ENCODE measurements at places on chromosomes 7 and 10.

- H3K4me3 ChIP-seq, result no peak overlapping the region
- H3K27me3 ChIP-seq, result no peaks in the 10 kb centered on the region
- H3K27ac ChIP-seq, result no peak overlapping the region
- peaks cover 13% of the 10 kb centered on the region for H3K36me3 ChIP-seq
Measured at GRCh38 chr7:25617214-25617613, 388.9 kb upstream of the NPVF start.

DNA sequence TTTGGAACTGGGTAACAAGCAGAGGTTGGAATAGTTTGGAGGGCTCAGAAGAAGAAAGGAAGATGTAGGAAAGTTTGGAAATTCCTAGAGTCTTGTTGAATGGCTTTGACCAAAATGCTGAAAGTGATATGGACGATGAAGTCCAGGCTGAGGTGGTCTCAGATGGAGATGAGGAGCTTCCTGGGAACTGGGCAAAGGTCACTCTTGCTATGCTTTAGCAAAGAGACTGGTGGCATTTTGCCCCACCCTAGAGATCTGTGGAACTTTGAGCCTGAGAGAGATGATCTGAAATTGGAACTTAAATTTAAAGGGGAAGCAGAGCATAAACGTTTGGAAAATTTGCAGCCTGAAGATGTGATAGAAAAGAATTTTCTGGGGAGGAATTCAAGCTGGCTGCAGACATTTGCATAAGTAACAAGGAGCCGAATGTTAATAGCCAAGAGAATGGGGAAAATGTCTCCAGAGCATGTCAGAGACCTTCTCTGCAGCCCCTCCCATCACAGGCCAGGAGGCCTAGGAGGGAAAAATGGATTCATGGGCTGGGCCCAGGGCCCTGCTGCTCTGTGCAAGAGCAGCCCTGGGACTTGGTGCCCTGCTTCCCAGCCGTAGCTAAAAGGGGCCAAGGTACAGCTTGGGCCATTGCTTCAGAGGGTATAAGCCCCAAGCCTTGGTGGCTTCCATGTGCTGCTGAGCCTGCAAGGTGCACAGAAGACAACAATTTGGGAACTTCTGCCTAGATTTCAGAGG is 3.6 kb downstream of the PDSS1 start:
- peaks cover 27% of the 10 kb centered on the region for H3K4me1 ChIP-seq
- H3K36me3 ChIP-seq, result peaks cover 5% of the 10 kb centered on the region

DNA sequence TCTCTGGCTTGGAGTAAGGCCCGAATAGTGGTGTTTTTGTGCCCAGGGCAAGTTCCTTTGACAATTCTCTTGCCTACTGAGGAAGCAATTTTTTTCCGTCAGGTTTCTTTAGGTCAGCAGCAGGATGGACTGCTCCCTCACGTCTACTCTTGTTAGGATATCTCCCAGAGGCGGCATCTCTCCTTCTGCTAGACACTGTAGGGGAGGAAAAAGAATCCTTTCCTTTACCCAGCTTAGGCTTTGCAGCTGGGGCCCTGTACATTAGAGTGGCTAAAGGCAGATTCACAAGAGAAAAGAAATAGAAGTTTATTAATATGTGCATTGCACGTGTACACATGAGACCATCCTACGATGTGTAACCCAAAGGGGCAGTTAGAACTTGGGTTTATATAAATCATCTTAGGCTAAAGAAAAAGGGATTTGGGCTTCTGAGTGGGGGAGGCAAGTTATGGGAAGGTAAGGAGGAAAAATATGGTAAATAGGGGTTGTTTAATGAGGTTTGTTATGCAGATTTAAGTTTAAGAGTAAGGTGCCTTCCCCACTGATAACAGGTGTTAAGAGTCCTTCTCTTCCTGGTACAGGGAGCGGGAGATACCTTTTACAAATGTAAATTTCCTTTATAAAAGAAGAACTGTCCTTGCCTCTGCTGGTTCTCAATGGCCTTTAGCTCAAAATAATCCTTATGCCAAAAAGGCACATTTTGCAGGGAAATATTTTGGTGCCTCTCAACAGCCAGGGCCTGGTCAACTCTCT is 156.4 kb downstream of the AOAH start:
- H3K4me3 ChIP-seq, result no peak overlapping the region
- H3K27ac ChIP-seq, result no peak overlapping the region
- no peak for DNase-seq
- peaks cover 5% of the 10 kb centered on the region for H3K27me3 ChIP-seq

GRCh38 chr7:134963036-134963435 is 23.3 kb upstream of the AGBL3 start:
- H3K36me3 ChIP-seq, result no peaks in the 10 kb centered on the region
- peaks cover 9% of the 10 kb centered on the region for H3K27me3 ChIP-seq
- no peaks in the 10 kb centered on the region for H3K4me1 ChIP-seq

GRCh38 chr7:714251-714671 is 12.2 kb upstream of the DNAAF5 start:
- peak overlapping the region; percentile 48 for H3K4me3 ChIP-seq
- peaks cover 18% of the 10 kb centered on the region for H3K36me3 ChIP-seq
- DNase-seq, result no peak
- peaks cover 14% of the 10 kb centered on the region for H3K4me1 ChIP-seq

- H3K27ac ChIP-seq, result no peak overlapping the region
- H3K27me3 ChIP-seq, result no peaks in the 10 kb centered on the region
- peaks cover 19% of the 10 kb centered on the region for H3K4me1 ChIP-seq
- no peak for DNase-seq
Measured at GRCh38 chr7:107327986-107328569, 141.8 kb upstream of the GPR22 start.

- no peaks in the 10 kb centered on the region for H3K4me1 ChIP-seq
- peaks cover under 1% of the 10 kb centered on the region for H3K27me3 ChIP-seq
- H3K36me3 ChIP-seq, result no peaks in the 10 kb centered on the region
- no peak for DNase-seq
- no peak overlapping the region for H3K27ac ChIP-seq
Measured at GRCh38 chr7:159211540-159212182, 67.0 kb upstream of the VIPR2 start.

GRCh38 chr7:115229401-115230105 is 307.7 kb downstream of the MDFIC start:
- peaks cover 21% of the 10 kb centered on the region for H3K27me3 ChIP-seq
- H3K27ac ChIP-seq, result no peak overlapping the region
- no peak overlapping the region for H3K4me3 ChIP-seq
- no peak for DNase-seq
- no peaks in the 10 kb centered on the region for H3K4me1 ChIP-seq

DNA sequence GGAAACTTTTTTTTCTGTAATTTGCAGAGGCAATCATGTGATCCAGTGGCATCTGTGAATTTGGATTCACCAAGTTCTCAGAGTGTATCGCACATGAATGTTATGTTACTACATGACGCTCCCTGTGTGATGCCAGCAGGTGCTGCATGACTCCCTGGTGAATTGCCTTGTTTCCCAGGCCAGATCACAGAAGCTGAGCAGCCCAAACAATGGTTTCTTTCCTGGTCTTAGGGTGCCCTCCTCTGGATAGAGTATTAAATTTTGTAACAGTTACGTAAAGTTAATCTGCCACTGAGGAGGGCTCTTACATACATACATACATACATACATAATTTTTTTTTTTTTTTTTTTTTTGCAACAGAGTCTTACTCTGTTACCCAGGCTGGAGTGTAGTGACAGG is 3.6 kb downstream of the ZSCAN21 start:
- peaks cover 17% of the 10 kb centered on the region for H3K4me1 ChIP-seq
- no peaks in the 10 kb centered on the region for H3K36me3 ChIP-seq
- no peak overlapping the region for H3K27ac ChIP-seq
- no peak overlapping the region for H3K4me3 ChIP-seq

- peak overlapping the region; percentile 10 for H3K27ac ChIP-seq
- no peaks in the 10 kb centered on the region for H3K27me3 ChIP-seq
- no peaks in the 10 kb centered on the region for H3K36me3 ChIP-seq
- peaks cover 21% of the 10 kb centered on the region for H3K4me1 ChIP-seq
- no peak overlapping the region for H3K4me3 ChIP-seq
Measured at GRCh38 chr7:2317556-2318293, 3.5 kb upstream of the SNX8 start.
